Natural killer cell treated with Interleukin-12 subunit alpha and Interleukin-12 subunit beta and Interleukin-15 and Interleukin-18, amount 100 ng/mL, for 72 hours (primary cell): ENCODE measurements at places on chromosomes 4 and X. TPM values are rescaled to one million over a fixed set of nuclear protein-coding genes. Genes with fewer than 3 reads are reported as not detected.

Gene DIPK2B
- not detected for total RNA-seq

Gene CCKAR
- total RNA-seq: not detected

Gene PDE6B
- total RNA-seq: 14.8 TPM

Gene ARHGAP4
- 276 TPM for total RNA-seq

Gene CYTL1
- total RNA-seq: not detected

Gene MAMLD1
- 2.0 TPM for total RNA-seq

Gene SPACA5
- not detected for total RNA-seq

Gene AP1AR
- 21.0 TPM for total RNA-seq

Gene ITM2A
- total RNA-seq: 37.0 TPM

Gene NSUN7
- not detected for total RNA-seq

Gene TKTL1
- 3.0 TPM for total RNA-seq

Gene XAGE1A
- not detected for total RNA-seq

Gene CLTRN
- not detected for total RNA-seq

Gene TKTL2
- total RNA-seq: not detected

Gene SLAIN2
- 42.4 TPM for total RNA-seq

Gene GUCY1B1
- total RNA-seq: 2.3 TPM

Gene MID1IP1
- total RNA-seq: 34.7 TPM

Gene MXRA5
- not detected for total RNA-seq

Gene RADX
- 7.6 TPM for total RNA-seq

Gene RASL11B
- total RNA-seq: not detected

Gene TMEM271
- not detected for total RNA-seq

Gene NPFFR2
- not detected for total RNA-seq

Gene FAM241A
- total RNA-seq: 16.0 TPM

Gene PPAT
- total RNA-seq: 31.2 TPM

Gene ASB12
- total RNA-seq: not detected

Gene USP17L12
- total RNA-seq: not detected

Gene PRDM8
- total RNA-seq: 15.5 TPM

Gene TRIML2
- total RNA-seq: not detected

Gene MAEA
- 60.1 TPM for total RNA-seq

Gene KLHL34
- total RNA-seq: not detected

Gene OTC
- total RNA-seq: not detected

Gene NUDT11
- 1.3 TPM for total RNA-seq

Gene FGFBP2
- 5.1 TPM for total RNA-seq

Gene NLRP2B
- not detected for total RNA-seq

Gene PPEF1
- not detected for total RNA-seq

Gene HSFX3
- not detected for total RNA-seq

Gene PLP1
- total RNA-seq: not detected

Gene MORC4
- total RNA-seq: 4.6 TPM

Gene GABRQ
- not detected for total RNA-seq

Gene NIPAL1
- 0.21 TPM for total RNA-seq

Gene KLB
- not detected for total RNA-seq

Gene RTL9
- total RNA-seq: not detected

Gene CFAP99
- total RNA-seq: not detected

Gene NAP1L2
- 1.1 TPM for total RNA-seq

Gene IL13RA2
- total RNA-seq: not detected

Gene UGT2B11
- total RNA-seq: not detected

Gene TCEAL7
- not detected for total RNA-seq

Gene HOPX
- total RNA-seq: 100 TPM

Gene SLC10A7
- total RNA-seq: 33.9 TPM

Gene DUX4
- total RNA-seq: not detected

Gene LNX1
- not detected for total RNA-seq

Gene PWWP3B
- not detected for total RNA-seq

Gene SSX4
- not detected for total RNA-seq

Gene FRAS1
- 0.17 TPM for total RNA-seq

Gene CITED1
- not detected for total RNA-seq

Gene CCSER1
- total RNA-seq: 0.17 TPM

Gene DUSP21
- total RNA-seq: not detected

Gene GPR34
- total RNA-seq: 1.5 TPM

Gene CSAG2
- total RNA-seq: not detected
